Bone marrow (tissue), 2 donors: ENCODE measurements at places on chromosomes 11 and 22.
A peak's percentile ranks its signal among the peaks of the same experiment; 100 is the strongest.

DNA sequence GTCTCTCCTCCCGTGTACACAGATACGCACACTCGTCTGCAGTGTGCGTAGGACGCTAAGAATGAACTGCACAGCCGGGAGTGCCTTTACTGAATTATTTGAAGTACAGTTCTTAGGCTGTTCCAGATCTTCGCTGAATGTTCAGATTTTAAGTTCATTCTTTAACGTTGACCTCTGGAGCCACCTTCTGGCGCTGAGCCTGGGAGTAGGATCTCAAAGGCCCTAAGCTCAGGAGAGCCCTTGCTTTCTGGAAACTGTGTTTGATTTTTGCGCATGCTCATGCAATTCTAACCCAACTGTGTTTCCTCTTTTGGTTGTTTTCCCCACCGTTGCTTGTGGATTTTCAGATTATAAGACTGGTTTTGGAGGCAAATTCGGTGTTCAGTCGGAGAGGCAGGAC lies 22.8 kb downstream of the CTTN start:
- DNase-seq: no peak

DNA sequence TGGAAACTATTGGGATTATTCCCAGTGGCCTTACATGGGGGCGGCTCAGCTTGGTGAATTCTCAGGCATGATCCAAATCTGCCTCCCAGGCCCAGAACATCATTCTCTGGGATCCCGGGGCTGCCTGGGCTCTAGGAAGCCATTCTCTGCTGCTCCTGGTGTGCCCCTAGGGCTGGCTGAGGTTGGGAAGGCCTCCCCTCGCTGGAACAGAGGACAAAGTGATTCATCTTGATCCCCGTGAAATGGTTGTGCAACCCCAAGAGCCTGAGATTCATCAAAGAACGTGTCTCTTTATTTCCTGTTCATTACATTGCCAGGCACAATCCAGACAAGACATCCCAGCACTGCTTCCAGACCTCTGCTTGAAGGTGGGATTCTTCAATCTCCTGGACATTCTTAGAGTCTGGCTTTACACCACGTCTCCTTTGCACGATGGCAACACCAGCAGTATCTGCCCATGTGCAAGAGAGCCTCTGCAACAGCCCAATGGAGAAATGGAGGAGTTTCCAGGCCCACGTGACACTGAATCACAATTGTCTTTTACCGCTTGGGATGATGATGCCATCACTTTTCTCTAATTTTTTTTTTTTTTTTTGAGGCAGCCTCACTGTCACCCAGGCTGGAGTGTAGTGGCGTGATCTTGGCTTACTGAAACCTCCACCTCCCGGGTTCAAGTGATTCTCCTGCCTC lies 52.3 kb downstream of the TST start:
- no peak for DNase-seq

GRCh38 chr11:84817998-84818397 lies 809.1 kb downstream of the DLG2 start:
- no peak for DNase-seq

GRCh38 chr11:3710485-3711259 lies 39.5 kb upstream of the CHRNA10 start:
- DNase-seq: no peak

DNA sequence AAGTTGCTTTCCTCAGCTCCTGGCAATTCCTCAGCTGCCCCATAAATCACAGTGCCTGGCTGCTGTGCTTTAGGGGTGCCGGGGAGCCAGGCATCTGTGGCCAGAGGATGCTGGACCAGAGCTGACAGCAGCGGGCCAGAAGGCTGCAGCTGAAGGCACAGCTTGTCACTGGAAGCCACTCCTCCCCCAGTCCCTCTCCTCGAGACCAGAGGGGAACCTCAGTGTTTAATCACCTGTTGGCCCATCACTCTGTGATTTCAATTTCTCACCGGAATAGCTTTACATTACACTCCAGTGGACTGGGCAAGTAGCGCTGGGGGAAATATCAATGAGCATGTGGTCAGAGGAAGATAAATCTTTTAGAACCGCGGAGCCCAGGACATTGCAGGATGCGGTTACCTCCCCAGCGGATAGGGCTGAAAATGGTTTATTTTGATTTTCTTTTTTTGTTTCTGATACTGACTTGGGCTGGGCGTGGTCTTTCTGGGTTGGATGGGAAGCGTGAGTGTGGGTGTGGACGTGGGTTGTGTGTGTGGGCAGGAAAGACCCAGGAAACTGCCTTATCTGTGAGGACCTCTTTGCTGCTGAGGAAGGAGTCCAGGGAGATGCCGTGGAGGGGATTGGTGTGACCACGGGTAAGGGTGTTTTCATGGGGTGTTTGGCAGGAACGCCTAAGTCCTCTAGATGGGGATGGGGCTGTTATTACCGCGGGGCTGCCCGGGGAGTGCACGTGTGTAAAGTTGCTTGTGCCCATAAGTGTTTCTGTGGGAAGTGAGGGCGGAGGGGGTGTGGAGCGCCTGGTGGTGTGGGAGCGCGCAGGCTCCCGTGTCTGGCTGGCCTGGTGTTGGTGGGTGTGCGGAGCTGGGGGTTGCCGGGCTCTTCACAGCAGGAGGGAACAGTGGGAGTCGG lies 4.0 kb downstream of the DAGLA start:
- peak; percentile 6 for DNase-seq

GRCh38 chr22:31253949-31254348 lies 38.3 kb downstream of the PIK3IP1 start:
- no peak for DNase-seq

GRCh38 chr11:5242208-5242607 lies 7.4 kb downstream of the HBG1 start:
- DNase-seq: no peak

GRCh38 chr11:77071671-77072605 lies 5.2 kb downstream of the CAPN5 start:
- DNase-seq: no peak

DNA sequence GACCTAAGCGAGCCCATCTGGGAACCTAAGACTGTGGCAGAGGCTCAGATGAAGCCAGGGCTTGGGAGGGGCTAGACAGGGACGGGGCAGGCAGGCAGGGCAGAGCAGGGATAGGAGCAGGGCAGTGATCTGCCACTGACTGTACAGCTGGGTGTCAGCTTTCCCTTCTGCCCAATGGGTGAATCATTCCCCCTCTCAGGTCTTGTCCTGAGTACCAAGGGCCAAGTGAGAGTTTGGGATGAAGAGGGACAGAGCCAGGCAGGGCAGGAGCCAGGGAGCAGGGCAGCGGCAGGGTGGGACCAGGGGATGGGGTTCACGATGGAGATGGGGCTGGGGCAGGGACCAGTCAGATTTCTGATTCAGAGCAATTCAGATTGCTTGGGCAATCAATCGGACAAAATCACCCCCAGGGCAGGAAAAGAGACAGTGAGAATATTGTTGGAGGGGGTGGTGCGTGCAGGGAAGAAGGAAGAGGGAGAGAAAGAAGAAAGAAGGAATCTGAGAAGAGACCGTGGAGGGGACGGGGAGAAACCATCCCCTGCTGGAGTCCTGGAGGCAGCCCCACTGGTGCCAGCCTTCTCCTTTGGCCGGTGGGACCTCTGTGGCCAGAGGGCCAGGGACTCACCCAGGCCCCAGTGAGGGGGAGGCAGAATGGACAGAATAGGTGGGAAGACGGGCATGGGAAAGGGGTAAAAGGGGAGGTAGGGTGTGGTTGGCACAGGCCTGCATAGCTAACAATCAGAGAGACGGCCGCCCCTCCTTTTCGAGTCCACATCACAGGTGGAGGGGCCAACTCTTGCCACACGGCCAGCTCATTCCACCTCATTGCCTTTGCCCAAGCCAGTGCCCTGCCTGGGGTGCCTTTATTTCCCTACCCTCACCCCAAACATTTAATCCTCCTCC lies 47.2 kb downstream of the CYTH4 start:
- no peak for DNase-seq

DNA sequence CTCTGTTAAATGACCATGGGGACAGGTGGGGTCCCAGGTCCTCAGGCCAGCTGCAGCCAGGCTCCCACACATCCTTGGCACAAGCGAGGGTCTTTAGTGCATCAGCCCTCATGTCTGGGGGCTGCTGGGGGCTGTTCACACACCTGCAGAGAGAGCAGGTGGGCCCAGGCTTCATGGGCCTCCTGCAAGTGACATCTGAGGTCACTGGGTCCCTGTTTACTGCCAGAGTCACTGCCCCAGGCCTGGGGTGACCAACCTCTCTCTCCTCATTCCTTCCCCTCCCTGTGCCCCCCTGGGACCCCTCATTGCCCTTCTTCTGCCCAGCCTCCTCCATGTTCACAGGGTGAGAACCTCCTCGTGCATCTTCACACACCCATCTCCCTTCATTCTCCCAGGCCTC lies 92.4 kb downstream of the RTL6 start:
- no peak for DNase-seq

GRCh38 chr11:120564573-120565311 lies 53.2 kb downstream of the GRIK4 start:
- no peak for DNase-seq

- DNase-seq: no peak
These were observed 87.3 kb downstream of the PACS1 start for GRCh38 chr11:66157182-66157864.

DNA sequence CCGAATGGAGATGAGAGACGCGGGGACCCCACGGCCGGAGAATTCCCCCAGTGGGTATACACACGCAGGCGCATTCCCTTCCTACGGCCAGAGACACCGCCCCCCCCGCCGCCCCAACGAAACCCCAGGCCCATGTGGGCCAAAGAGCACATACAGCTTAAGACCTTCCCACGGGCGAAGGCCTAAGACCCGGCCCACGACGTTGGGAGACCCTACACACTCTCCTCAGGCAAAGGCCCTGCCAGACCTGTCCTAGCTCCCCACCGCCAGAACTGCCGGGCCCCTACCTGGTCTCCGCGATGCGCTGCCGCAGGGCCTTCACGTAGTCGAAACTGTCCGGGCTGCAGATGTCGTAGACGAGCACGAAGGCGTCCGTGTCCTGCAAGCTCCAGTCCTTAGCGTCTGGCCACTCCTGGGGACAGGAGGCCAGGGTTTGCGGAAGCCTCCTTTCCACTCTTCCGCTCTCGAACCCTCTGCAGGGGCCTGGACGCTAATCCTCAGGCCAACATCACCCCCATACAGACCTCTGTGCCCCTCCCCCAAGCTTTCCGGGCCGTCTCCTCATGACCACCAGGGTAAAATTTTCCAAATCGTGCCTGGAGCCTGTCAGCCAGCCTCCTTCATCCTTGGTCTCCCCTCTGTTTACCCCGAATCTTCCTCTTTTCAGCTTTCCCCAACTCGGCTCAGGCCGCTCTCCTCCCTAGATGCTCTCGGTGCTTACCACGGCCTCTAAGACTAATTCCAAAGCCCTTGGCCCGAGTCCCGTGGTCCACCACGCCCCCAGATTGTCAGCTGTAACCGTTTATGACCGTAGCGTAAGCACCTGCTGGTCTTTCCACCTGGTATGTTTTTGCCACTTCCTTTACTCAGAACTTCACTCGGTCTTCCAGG lies 1.7 kb downstream of the RASL10A start:
- no peak for DNase-seq

GRCh38 chr11:2995031-2995561 lies 3.0 kb upstream of the NAP1L4 start:
- no peak for DNase-seq

DNA sequence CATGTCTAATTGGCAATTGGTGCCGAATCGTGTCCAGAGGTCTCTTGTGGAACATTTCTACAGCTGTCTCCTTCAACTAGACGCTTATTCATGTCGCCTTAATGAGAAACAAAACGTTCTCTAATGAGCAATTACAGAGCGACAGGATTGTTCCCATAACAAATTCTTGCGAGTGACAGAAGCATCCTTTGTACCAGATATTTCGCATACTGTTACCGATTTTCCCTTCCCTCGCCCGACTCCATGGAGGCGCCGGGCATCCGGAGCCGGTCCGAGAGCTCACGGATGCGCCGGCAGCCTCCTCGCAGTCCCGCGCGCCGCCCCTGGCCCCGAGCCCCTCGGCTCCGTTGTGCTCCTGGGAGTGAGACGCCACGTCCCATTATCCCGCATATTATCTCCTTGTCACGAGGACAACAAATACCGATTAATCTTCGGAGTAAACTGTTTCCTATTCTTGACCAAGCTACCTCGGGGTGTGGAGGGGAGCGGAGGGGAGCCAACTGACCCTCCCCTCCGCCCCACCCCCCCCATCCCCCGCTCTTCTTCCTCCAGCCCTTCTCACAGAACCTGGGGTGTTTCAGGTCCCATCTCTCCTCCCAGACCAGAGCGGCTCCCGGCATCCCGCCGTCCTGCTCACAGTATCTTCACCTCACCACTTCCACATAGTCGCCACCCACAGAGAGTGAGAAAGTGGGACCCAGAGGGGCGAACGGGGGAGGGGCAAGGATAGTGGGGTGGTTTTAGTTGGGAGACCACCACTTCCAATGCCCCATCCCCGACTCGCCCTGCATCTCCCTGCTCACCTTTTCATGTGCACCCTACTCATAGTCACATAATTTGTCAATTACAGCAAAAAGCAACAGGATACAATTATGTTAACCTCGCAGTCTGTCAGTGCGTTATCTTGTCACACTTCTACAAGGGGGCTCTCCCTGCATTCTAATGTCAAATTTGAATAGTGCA lies 11.4 kb downstream of the PAX6 start:
- DNase-seq: no peak

DNA sequence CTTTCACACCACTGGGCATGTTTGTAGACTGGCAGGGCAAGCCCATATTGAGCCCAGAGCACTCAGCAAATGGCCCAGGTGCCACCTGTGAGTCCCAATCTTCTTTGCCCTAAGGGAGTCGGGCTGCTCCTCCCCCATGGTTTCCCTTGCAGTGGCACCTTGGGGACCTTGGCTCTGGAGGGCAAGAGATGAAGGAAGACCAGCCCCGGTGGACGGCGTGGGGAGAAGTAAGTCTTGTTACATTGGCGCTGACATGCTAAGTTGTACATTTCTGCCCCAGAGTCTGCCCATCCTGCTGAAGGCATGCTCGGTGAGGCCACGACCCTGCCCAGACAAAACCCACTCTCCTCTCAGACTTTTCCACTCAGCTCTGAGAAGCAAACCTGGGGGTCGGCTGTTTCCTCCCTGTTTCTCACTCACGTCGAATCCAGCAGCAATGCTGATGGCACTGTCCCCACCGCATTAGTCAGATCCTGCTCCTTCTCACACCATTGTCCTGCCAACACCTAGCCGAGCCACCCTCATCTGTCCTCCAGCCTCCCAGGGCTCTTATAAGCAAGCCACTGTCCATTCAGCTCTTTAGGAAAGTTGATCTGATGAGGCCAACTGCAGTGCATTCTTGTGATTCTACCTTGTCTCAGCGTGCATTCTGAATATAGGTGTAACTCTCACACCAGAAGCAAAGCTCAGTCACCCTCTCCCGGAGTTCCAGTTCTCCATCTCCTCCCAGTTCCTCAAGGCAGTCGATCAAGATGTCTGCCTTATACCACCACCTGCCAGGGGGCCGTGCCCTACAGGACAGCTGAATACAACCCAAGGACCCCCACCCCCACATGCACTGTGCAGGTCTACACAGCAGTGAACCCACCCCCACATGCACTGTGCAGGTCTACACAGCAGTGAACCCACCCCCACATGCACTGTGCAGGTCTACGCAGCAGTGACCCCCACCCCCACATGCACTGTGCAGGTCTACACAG lies 827.1 kb downstream of the TBC1D22A start:
- DNase-seq: no peak

GRCh38 chr11:78036313-78036712 lies 13.2 kb upstream of the KCTD14 start:
- no peak for DNase-seq

- no peak for DNase-seq
These were observed 72.9 kb downstream of the CSNK2A3 start for GRCh38 chr11:11279956-11280689.

- DNase-seq: no peak
These were observed 94.1 kb upstream of the AMOTL1 start for GRCh38 chr11:94673951-94674491.
